SJSA1 (cell line): ENCODE measurements at places on chromosomes 2 and 18. TPM values are rescaled to one million over a fixed set of nuclear protein-coding genes. Genes with fewer than 3 reads are reported as not detected.

DNA sequence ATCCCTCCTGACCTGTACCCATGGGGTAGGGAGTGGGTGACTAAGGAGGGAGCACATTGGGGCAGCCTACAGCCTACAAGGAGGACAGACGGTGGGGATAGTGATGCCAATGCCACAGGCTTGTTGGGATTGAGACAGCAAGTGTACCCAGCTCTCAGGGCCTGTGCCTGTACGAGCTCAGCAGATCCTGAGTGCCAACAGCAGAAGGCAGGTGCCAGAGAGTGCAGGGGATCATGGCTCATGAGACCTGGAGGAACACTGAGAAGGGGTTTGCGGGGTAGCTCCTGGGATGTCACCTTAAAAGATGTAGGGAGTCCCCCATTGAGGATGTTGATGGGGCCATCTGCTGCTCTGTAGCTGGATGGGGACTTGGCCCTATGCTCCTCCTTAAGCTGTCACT is 10.3 kb upstream of the SNED1 start:
- H3K27ac ChIP-seq, result no peak overlapping the region
- H3K27me3 ChIP-seq, result no peaks in the 10 kb centered on the region
- H3K36me3 ChIP-seq, result no peaks in the 10 kb centered on the region

DNA sequence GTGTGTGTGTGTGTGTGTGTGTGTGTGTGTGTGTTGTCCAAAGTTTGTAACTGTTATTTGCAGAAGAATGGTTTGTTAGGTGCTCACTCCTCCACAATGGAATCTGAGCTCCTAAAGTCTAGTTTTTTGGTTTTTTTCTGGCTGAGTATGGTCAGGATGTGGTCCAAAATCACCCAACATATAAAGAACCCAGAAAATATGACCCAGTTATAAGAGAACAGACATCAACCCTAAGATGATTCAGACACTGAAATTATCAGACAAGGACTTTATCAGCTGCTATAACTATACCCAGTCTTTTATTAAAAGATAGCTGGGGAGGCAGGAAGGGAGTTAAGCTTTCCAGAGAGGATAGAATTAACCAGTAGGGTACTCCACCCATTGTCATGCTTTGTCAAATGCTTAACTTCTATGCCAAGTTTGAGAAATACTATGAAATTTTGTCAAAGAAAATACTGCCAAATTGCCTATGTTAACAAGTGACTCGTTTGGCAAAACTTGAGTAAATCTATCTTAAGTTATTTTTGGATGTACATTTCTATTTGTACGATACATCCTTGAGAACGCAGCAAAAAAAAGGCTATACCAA is 57.5 kb downstream of the TANK start:
- peaks cover 20% of the 10 kb centered on the region; the same call in 1 of the 2 replicates for H3K4me1 ChIP-seq
- H3K27me3 ChIP-seq, result no peaks in the 10 kb centered on the region
- no peak overlapping the region for H3K27ac ChIP-seq
- no peak for DNase-seq
- peaks cover 47% of the 10 kb centered on the region for H3K36me3 ChIP-seq

GRCh38 chr2:168119515-168120141 is 127.8 kb downstream of the STK39 start:
- H3K27ac ChIP-seq, result no peak overlapping the region
- no peak for DNase-seq
- no peak overlapping the region for H3K4me3 ChIP-seq
- no peaks in the 10 kb centered on the region for H3K27me3 ChIP-seq
- H3K36me3 ChIP-seq, result peaks cover 20% of the 10 kb centered on the region; the same call in 1 of the 2 replicates

DNA sequence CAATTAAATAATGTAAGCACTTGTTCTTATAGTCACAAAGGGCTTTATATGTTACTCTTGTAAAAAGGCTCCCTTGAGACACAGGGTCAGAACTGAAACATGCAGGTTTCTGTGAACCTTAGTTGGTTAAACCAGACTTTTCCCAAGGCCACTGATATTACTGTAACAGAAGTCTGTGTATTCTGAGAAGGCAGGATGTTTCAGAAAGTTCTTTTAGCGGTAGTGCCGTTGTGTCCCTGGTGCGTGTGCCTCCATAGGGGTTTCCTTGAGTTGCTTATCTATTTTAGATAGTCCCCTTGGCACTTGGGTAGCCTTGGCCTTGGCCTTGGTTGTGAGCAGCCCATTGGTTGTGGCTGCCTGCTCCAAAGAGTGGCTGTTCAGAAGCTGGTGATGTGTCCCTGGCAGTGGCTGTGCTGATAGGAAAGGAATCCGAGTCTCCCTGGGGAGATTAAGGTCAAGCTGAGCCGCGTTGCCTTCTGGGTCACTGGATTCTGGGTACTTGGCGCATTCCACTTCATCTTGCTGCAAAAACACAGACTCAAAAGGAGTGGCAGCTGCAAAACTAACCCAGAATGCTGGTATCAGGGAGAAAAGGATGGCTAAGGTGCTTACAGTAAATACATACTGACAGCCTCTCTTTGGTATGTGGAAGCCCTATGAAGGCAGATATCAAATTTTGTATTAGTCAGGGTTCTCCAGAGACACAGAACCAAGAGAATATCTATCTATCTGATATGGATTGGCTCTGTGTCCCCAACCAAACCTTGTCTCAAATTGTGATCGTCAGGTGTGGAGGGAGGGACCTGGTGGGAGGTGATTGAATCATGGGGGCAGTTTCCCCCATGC is 69.7 kb downstream of the FHOD3 start:
- no peak overlapping the region for H3K4me3 ChIP-seq
- DNase-seq, result no peak
- no peaks in the 10 kb centered on the region for H3K27me3 ChIP-seq
- H3K36me3 ChIP-seq, result no peaks in the 10 kb centered on the region

- no peaks in the 10 kb centered on the region for H3K27me3 ChIP-seq
- H3K36me3 ChIP-seq, result no peaks in the 10 kb centered on the region
- peaks cover 67% of the 10 kb centered on the region for H3K4me1 ChIP-seq
- peak overlapping the region; percentile 90 for H3K27ac ChIP-seq
Observed at GRCh38 chr2:237616734-237617586, 10.4 kb upstream of the LRRFIP1 start.

Gene IL1F10
- not detected in 2 replicates for total RNA-seq

Gene SP5
- 4.3 and 5.2 TPM in 2 replicates for total RNA-seq

Gene PID1
- 0.18 and 2.1 TPM in 2 replicates for total RNA-seq

Gene CACNB4
- not detected in 2 replicates for total RNA-seq

Gene CYP27C1
- total RNA-seq, result 0.63 and 2.7 TPM in 2 replicates

Gene MPP4
- 3.3 and 5.3 TPM in 2 replicates for total RNA-seq

Gene PSMA8
- not detected in 2 replicates for total RNA-seq

Gene ROCK2
- total RNA-seq, result 56.0 and 79.3 TPM in 2 replicates

Gene ALMS1
- total RNA-seq, result 12.8 and 22.3 TPM in 2 replicates
